Stimulated activated effector memory CD8-positive, alpha-beta T cell treated with anti-CD3 and anti-CD28 coated beads, Interleukin-12 subunit alpha, Interleukin-12 subunit beta, amount 100 ng/mL, for 72 hours (primary cell): ENCODE measurements at places on chromosomes 12 and 14.

DNA sequence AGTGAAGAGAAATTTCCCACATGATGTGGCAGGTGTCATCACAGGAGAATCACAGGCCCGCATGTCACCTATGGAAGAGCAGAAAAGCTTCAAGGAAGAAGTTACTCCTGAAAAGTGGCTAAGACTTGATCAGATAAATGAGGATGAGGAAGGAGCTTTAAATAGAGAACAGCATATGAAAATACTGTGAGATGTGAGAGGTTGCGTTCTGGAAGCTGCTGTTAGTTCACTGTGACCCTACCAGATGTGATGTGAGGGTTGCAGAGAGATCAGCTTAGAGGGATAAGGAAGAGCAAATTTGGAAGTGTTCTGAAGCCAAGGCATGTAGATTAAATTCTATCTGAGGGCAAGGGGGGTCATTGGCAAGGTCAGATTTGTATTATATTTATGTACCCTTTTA, 17.1 kb downstream of the ERP27 start:
- DNase-seq, result no peak

DNA sequence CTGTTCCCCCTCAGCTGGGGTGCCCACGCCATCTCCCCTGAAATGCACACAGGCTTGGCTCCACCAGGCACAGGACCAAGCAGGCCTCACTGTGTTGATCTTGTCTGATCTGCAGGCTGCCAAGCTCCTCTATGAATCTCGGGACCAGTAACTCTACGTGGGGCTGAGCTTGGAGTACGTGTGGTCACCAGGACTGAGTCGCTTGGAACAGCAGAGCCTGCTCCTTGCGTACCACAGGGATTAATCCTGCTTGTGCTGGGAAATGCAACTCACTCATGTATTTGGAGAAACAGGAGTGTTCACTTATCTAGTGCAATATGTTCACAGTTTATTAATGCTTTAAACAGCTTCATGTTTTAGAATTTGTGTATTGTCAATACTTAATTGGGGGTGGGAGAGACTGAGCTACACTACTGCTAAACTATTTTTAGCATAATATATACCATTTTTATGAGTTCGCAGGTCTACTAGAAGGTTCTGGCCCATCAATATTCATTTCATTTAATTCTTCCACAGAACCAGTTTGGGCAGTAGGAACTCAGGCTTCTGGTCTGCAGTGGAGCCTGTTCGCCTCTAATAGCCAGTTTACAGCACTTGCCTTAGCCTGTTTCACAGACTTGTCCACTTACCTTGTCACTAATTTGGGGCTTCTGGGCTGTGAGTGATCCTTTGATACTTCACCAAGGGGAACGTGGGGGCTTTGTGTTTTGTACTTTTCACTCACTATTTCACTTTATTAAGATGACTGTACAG, 17.4 kb downstream of the ZFYVE21 start:
- no peak for DNase-seq

- no peak for DNase-seq
Measured at GRCh38 chr12:84413656-84414055, 498.9 kb downstream of the SLC6A15 start.

DNA sequence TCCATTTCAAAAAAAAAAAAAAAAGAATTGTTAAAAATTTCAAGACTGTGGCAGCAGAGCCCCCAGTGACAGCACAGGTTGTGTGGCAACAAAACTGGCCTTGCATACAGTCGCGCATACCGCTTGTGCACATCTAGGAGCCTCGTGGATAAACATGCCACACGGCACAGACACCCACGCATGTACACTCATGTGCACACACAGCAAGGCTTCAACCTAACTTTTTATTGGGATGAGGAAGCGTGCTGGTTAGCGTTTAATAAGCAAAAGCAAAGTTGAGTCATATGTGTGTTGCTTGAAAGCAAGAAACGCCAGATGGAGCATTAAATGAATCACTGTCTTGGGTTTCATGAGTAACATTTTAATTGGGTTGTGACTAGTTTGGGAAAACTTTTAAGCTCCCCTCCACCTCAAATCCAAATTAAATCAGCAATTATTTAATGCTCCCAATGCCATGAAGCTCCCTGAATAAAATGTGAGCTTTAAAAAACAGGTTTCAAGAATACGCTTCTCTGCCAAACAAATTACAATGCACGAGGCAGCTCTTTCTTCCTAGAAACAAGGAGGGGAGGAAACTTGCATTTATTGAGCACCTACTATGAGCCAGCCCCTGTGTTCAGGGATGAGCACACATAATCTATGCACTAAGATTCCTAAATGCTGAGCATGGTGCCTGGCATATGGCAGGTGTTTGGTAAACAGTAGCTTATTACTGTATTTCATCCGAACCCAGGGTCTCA, 35.7 kb upstream of the EML1 start:
- no peak for DNase-seq
